Stimulated activated CD4-positive, alpha-beta T cell treated with anti-CD3 and anti-CD28 coated beads, Interleukin-2, amount 100 ng/mL, for 4 hours (primary cell): ENCODE measurements at places on chromosomes 7 and 10.

DNA sequence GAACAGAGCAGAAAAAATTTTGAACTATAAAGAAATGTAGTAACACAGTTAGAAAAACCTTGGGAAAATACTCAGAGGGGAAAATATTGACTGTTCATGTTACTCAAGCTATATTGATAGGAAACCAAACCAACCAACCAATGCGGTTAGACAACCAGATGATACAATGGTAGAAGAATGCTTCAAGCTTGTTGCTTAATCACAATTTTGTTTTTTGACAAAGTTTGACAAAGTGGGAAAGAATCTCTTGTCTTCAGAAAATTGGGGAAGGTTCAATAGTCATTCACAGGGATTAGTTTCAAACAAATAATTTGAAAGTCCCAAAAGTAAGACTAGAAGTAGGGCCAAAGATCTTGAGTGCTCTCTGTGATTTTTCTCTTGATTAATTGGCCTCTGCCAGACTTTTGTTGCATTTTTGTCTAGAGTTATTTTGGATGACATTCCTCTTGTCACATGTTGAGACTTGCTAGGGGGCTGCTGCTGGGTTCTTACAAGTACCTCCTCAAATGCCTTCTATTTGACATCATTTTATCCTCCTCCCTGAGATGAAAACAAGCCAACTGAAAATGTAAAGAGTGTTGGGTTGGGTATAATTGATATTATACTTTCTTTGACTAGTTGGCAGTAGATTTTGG is 233.1 kb upstream of the PHYHIPL start:
- DNase-seq = no peak

GRCh38 chr7:134315679-134316538 is 821 bp downstream of the SLC35B4 start:
- no peak for DNase-seq

GRCh38 chr10:111004016-111004415 is 72.8 kb upstream of the ADRA2A start:
- DNase-seq = no peak

GRCh38 chr7:16651396-16652239 is 5.6 kb downstream of the BZW2 start:
- DNase-seq = no peak

DNA sequence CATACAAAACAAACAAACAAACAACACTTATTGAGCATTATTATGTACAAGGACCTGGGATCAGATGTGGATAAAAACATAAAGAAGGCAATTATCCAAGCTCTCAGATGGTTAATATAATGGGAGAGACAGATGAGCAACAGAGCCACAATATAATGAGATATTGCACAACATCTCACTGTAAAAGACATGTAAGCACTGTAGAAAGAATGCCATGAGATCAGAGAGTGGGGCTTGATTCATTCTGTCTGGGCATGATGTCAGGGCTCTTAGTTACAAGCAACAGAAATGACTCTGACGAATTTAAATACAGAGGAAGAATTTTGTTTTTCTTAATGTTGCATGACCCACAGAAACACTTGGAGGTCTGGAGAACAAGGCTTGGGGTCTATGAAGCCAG is 164.7 kb upstream of the PLXDC2 start:
- no peak for DNase-seq

DNA sequence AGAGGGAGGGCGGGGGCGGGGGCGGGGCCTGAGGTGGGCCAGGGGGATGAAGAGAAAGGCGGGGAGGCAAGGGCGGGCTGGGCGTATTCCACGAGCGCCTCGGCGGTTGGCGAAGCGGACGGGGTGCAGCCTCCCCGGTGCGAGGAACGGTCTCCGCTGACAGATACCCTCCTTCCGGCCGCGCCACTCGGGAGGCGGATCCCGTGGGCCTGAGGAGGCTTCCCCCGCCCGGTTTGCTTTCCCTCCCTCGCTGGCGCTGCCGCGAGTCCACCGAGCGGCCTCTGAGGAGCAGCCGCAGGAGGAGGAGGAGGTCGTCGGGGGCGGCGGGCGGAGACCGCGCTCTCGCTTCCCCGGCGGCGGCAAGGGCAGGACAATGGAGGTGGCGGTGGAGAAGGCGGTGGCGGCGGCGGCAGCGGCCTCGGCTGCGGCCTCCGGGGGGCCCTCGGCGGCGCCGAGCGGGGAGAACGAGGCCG is at the start of gene TRIM24:
TSS of gene TRIM24 (plus strand) at position 84 of the 473 bp plus-strand sequence. CDS start at position 374, 290 bp downstream.
- DNase-seq = no peak

DNA sequence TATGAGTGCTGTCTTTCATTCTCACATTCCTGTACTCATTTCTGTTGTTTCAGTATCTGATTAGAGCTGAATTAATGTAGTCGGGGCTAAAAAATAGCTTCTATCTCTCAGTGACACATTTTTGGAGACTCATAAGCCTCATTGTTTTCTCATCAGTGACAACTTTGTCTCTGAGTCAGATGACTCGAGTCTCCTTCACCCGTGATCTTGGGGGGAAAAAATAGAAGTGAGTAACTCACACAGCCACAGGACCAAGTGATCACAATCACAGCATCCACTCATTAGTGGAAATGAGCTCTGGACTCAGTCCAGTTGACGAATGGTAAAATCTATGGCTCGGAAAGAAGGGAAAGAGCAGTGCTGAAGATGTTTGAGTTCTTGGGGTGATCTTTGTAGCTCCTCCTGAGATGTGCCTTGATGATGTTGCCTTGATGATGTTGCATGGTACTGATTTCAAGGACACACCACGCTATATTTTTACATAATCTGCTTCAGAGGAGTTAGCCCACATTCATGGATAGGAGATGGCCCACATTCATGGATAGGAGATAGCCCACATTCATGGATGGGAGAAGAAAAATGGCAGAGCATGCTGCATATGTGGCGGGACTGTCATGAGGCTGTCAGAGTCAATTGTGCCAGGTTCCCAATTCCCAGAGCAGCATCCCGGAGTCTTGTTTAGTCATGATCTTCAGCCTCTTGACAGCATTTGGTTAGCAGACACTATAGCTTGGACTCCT is 214.7 kb downstream of the CELF2 start:
- DNase-seq = no peak

DNA sequence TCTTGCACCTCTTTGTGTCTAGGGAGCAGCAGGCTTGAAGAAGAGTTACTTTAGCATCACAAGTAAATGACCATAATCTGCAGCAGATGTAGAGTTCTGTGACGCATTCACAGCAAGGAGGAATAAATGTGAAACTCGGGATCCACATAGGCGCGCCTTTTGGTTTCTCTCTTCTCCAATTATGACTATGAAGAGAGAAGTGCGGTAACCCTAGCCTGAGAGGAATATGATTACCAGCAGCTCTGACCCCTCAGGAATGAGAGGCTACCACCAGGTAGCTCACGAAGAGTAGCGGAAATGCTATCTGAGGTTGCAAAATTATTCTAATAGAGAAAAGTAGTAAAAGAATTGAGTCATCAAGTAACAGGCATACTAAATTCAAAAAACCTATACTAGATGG is 25.2 kb upstream of the DMTF1 start:
- no peak for DNase-seq

GRCh38 chr10:34275626-34276130 is 539.4 kb downstream of the PARD3 start:
- no peak for DNase-seq

GRCh38 chr10:121952226-121952625 is 22.8 kb downstream of the NSMCE4A start:
- DNase-seq = no peak

DNA sequence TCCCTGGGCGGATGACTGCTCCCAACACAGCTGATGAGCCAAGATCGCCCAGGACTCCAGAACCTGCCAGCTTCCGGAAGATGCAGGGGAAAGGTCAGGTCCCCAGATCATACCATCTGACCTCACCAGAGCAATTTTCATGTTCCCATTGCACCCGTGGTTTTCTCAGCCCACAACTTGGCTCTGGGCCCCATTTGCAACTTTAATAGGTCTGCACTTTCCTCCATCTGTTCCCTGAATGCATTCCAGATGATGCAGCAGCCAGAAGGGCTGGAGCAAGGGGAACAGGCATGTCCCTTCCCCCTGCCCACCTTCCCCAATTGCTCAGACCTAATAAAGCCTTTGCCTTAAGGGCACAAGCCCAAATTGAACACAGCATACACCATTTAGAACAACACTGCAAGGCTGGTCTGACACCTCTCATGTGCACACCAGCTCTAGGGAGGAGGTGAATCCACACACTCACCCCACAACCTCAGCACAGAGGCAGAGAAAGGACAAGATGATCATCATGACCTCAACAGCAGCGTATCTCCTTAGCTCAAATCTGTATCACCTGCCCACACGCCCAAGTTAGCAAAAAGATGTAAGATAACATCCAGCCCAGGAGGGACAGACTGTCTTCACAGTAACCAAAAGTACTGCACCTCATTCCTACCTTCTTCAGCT is 87.5 kb downstream of the PLXNA4 start:
- DNase-seq = no peak

DNA sequence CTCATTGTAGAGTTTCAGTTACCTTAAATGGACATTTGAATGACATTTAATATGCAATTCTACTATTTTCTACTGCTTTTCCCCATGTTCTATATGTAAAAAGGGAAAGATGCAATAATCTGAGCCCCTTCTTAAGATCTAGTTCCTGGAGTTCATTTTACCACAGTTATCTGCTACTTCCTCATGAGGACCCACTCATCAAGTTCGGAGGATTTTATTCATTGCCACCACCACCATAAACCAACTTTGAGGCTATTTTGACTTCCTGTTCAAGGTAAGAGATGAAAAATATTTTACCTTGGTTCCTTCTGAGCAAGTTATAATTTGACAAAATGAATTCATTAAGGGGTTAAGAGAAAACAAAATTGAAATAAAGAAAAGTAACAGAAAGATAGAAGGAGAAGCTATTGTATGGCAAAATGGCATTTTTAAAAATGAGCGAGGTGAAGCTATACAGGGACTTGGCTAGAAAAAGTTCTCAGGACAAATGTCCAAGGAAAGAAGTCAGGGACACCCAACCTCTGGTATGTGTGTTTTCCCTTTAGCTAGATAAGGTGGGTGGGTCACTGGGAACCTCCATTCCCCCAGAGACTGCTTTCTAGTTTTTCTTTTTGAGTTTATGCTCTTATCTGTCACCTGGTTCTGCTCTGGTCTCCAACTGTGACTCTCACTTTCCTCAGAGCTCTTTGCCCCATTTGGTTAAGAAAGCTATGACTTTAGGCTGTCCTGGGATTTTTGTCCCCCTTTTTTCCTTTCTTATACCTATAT is 14.9 kb upstream of the FAM3C start:
- no peak for DNase-seq

- no peak for DNase-seq
These were observed 44.0 kb downstream of the MGMT start for GRCh38 chr10:129511086-129511485.

DNA sequence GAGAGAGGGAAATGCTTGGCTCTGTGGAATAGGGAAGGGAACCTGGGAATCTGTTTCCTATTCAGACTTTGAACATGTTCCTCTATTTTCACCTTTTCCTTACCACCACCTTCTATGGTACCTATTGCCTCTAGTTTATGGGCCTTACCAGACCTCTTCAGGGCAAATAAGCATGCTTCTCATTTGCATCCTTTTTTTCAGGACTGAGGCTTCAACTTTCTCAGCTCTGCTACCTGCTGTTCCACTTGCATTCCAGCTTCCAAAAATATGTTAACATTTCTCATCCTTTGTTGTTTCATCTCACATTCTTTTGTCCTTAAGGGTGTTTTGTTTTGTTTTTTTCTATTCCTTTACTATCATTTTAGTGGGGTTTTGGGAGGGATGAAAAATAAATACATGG is 77.9 kb upstream of the MXI1 start:
- DNase-seq = no peak

DNA sequence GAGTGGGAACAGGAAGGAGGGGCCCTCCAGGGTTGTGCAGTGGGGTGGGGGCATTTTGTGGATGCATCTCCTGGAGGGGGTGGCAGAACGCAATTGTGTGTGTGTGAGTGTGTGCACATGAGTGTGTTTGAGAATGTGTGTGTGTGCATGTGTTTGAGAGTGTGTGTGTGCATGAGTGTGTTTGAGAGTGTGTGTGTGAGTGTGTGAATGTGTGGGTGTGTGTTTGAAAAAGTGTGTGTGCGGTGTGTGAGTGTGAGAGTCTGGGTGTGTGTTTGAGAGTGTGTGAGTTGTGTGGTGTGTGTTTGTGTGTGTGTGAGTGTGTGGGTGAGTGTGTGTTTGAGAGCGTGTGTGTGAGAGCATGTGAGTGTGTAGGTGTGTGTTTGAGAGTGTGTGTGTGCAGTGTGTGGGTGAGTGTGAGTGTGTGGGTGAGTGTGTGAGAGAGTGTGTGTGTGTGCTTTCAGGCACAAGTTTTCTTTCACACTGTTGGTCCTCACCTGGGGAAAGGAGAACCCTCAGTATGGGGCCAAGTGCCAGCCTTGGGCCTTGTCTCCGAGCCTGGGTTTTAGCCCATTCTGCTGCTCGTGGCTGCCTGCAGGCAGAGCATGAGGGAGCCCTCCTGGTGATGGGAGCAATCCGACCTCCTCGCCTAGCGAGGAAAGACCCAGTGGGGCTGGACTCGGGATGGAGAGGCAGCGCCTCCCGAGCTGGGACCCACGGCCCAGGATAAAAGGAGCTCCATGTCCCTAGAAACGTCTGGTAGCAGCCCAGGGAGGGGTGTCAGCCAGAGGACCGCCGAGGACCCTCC is 35.6 kb downstream of the CDH23 start:
- DNase-seq = no peak

DNA sequence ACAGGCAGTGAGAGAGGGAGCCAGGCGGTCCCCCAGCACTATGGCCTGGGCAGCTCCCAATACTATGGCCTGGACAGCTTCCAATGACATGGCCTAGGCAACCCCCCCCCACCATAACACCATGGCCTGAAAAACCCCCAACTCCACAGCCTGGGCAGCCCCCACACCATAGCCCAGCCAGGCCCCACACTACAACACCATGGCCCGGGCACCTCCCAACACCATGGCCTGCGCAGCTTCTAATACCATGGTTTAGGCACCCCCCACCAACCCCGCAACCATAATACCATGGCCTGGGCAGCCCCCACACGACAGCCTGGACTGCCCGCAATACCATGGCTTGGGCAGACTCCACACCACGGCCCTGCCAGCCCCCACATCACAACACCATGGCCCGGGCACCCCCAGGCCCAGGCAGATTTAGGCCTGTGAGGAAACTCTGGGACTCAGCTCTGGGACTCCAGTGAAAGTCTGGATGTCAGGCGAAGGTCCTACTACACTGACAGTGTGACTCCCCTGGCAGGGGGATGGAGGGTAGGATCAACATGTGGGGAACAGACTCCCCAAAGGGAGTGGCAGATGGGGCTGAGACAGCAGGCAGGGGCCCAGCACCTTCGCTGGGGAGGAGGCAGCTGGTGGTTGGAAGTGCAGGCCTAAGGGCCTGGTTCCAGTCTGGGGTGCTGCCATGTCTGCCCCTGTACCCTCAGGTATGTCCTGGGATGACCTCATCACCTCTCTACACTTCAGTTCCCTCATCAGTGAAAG is 8.7 kb downstream of the CPXM2 start:
- no peak for DNase-seq

- DNase-seq = no peak
These were observed 79.5 kb upstream of the PCBD1 start for GRCh38 chr10:70967591-70968587.

DNA sequence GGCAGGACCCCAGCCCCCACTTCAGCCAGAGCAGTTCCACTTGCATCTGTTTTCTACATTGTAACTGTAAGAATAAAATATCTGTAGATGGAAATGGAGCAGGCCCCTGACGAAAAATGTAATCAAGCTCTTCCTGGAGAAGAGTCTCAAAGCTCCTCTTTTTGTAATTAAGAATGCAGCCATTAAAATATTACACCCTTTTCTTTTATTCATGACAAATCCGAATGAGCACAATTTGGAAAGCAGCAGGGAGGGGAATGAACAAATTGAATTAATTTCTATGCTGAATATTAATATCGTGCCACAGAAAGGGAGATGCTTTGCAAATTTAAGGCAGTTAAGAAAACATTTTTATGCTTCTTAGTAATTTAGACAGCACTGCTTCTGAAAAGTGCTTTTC is 24.8 kb upstream of the CAPZA2 start:
- DNase-seq = no peak

- no peak for DNase-seq
These were observed 242.1 kb upstream of the PITRM1 start for GRCh38 chr10:3414667-3415023.
